NCI-H524 treated with DMSO at 0.1 percent for 48 hours (cell line): ENCODE measurements at places on chromosomes 13 and 19.

- no peak for DNase-seq
Observed at GRCh38 chr19:11087870-11088505, 1.3 kb upstream of the LDLR start.

DNA sequence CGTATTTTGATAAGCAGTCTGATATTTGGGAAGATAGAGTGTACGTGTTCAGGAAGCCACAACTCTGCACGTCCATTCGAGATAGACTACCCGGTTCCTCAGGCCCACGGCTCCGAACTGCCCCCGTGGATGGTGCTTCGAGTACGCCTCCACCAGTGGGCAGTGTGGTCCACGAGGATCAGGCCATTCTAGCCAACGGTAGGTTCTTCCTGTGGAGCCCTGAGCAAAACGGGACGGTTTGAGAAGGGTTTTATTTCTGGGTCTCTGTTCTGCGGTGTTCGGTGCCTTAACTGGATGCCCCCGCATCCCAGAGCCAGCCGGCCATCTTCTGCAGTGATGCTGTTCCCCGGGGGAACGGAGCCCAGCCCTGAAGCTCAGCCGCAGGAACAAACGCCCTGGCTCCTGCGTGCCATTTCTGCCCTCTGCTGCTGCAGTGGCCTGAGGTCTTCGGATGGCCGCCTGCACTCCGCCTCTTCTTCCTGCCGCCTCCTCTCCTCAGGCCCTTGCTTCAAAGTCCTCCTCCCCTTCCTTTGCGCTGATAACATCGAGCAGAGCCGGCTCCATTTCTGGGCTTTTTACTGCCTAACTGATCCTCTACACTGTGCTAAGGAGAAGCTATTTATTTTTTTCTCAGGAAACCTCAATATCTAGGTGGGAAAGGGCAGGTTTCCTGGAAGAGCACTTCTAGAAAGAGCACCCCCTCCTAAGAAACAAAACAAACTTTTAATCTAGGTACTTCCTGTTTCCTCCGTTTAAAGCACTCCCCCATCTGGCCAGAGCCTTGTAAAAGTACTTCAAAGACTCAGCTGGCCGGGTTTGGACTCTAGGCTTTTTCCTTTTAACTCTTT is 36.2 kb upstream of the SLC46A3 start:
- DNase-seq, result no peak

GRCh38 chr13:104043184-104043583 is 977.0 kb upstream of the SLC10A2 start:
- no peak for DNase-seq

- no peak for DNase-seq
Observed at GRCh38 chr19:51439021-51439465, 19.2 kb downstream of the SIGLEC8 start.

- no peak for DNase-seq
Observed at GRCh38 chr19:50312967-50313811, 16.0 kb downstream of the KCNC3 start.

- DNase-seq, result no peak
Observed at GRCh38 chr19:2419754-2420153, 7.6 kb downstream of the TIMM13 start.

- no peak for DNase-seq
Observed at GRCh38 chr13:89061821-89062220, 1390.7 kb downstream of the SLITRK5 start.

GRCh38 chr19:49690656-49691242 is at the start of gene CPT1C:
TSS of gene CPT1C (plus strand) at chr19:49691116. CDS start at chr19:49692253, 1,137 bp downstream.
- peak; percentile 63 for DNase-seq

DNA sequence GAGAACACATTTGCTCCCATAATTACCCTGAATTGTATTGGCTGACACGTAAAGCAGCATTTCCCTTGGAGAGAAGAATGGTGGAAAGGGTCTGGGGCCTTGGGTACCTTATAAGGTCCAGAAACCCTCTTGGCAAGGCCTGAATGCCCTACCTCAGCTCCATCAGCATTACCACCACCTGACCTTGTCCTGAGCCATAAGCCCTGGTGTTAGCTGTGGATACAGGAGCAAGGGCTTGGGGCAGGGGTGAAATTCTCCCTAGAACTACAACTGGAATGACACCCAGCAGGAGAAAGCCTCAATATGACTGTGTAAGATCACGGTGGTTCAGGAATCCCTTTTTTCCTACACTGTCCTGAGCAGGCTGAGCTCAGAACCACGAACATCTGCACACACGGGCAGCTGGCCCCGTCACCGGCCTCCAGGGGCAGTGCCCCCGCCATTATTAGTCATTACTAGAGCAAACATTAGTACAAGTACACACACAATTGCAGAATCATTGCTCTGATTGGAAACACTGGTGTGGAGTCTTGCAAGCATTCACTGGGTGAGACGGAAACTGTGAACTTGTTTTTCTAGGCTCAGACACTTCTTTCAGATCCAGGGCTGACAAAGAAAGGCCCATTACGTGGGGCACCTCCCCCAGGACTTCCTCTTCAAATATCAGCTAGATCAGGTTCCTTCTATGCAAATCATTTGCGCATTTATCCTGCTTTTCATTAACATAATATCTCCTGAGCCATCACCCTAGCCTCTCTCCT is 26.8 kb upstream of the MTIF3 start:
- DNase-seq, result no peak

DNA sequence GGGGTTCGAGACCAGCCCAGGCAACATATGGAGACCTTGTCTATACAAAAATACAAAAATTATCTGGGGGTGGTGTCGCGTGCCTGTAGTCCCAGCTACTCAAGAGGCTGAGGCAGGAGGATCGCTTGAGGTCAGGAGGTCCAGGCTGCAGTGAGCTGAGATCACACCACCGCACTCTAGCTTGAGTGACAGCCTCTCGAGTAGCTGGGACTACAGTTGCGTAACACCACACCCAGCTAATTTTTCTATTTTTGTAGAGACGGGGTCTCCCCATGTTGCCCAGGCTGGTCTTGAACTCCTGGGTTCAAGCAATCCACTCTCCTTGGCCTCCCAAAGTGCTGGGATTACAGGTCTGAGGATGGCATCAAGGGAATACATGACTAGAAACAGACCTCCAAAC is 30.8 kb upstream of the MUC16 start:
- DNase-seq, result no peak

DNA sequence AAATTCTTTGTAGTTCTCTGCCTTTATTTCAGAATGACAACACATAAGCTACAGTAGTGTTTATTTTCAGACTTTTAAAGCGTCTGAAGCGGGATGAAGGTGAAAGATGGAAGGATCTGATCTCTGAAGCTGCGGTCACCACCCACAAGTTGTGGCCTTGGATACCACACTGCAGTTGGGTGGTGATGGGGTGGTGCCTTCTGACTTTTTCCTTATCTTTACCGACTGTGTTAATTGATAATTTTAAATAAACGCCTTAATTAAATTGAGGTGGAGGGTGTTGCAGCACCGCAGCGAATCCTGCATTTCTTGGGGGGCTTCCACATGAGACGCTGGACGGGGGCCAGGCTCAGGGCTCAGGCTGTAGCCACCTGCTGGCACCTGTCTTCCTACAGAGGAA is 1.3 kb downstream of the TFDP1 start:
- no peak for DNase-seq

GRCh38 chr13:96216543-96216942 is 126.6 kb downstream of the HS6ST3 start:
- no peak for DNase-seq

- no peak for DNase-seq
Observed at GRCh38 chr13:110319774-110320509, 12.9 kb downstream of the COL4A2 start.

- DNase-seq, result no peak
Observed at GRCh38 chr13:40982772-40983171, 36.3 kb downstream of the ELF1 start.

- peak; percentile 68 for DNase-seq
Observed at GRCh38 chr19:5046339-5047039, 77.6 kb downstream of the KDM4B start.

- DNase-seq, result no peak
Observed at GRCh38 chr13:109577191-109577700, 209.1 kb downstream of the IRS2 start.

GRCh38 chr13:47917022-47917574 is 84.0 kb downstream of the SUCLA2 start:
- no peak for DNase-seq

GRCh38 chr13:80336776-80337287 is 4.1 kb downstream of the SPRY2 start:
- no peak for DNase-seq

DNA sequence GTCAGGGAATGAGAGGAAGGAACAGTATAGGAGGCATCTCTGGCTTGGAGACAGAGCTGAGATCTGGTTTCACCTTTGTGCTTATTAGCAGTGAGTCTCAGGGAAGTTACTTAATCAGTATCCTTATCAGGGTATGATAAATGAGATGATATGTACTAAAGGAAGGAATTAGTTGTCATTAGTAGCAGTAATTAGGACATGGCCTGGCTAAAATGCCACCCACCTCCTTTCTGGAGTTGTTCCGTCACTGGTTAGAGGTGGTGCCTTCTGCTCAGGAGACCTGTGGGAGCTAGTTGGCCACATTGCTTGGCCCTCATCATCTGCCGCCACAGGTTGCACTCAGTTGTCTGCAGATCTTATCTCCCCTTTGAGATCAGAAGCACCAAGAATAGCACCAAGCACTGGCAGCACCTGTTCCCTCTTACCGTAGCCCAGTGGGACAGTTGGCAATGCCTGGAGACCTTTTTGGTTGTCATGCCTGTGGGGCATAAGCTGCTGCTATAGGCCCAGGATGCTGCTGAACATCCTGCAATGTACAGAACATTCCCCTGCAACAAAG is 4.7 kb downstream of the GPATCH1 start:
- DNase-seq, result no peak

DNA sequence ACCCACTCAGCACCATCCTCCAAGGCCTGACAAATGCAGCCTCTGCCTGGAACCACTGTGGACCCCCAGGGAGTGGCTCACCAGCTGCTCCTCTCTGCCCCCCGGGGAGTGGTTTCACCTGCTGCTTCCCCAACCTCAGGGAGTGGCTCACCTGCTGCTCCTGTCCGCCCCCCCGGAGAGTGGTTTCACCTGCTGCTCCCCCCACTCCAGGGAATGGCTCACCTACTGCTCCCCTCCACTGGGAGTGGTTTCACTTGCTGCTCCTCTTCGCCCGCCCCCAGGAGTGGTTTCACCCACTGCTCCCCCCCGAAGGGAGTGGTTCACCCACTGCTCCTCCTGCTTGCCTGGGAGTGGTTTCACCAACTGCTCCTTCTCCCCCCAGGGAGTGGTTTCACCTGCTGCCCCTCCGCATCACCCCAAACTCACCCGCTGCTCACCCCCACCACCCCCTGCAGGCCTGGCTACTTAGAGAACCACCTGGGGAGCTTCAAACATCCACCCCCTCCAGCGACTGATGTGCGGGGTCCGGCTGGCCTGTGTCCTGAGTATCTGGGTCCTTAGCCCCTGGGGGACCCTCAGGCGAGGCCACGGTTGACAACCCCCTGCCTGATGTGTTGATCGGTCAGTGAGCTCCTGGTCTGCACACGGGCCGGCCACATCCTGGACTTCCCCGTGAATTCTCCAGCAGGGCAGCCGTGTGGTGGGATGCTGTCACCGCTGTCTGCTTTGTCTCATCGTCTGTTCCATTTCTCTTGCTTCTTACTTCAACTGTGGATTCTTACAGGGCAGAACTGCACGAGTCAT is 14.6 kb upstream of the TMEM255B start:
- no peak for DNase-seq

DNA sequence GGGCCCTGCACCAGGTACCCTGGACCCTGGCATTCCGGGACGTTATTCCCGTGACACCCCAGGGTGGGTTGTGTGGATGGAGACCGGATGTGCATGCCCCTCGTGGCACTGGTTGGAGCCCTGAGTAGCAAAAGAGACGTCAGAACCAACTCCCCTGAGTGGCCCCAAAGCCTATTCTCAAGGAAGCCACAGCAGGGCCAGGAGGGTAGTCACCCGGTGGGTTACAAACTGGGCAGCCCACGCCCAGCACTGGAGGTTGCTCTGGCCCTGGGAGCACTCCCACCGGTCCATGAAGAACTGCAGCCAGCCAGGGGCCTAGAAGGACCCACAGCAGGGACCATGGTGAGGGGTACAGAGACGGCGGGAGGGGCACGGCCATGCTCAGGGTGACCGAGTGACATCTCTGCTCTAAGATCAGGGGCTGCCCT is 7.5 kb downstream of the KLF16 start:
- DNase-seq, result no peak

DNA sequence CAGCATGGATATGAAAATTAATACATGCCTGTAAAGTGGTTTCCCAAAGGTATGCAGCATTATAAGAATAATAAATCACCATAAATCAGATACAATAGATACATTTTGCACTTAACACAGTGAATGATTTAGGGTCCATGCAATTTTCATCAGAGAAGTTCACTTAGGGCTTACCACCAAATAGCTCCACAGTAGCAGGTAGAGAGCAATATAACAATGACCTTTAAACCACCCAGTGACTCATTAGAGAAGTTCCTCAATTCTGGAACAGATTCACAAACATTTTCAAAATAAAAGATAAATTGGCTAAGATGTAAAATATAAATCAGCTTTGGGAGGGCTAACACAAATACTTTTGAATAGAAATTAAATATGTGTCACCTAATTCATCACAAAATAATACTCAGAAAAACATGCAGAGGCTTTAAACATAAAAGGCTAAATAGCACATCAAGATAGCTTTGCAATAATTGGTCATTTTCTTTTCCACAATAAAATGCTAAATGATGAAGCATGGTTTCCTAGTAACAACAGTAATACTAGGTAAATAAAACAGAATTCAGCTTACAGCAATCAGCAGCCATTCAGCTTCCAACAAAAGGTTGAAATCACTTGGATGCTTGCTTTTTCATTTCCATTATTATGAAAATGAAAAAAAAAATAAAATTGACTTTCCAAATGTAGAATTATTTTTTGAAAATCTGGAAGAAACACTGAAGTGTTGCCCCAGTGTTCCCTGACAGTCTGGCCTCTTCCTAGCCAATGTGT is 84.3 kb upstream of the NBEA start:
- DNase-seq, result no peak
